ENCODE measurements at places on chromosomes 13 and 19.

GRCh38 chr19:40143612-40144011 is 47.6 kb upstream of the MAP3K10 start:
- DNase-seq: no peak

- no peak for DNase-seq
Observed at GRCh38 chr13:93794197-93794885, 567.7 kb downstream of the GPC6 start.

DNA sequence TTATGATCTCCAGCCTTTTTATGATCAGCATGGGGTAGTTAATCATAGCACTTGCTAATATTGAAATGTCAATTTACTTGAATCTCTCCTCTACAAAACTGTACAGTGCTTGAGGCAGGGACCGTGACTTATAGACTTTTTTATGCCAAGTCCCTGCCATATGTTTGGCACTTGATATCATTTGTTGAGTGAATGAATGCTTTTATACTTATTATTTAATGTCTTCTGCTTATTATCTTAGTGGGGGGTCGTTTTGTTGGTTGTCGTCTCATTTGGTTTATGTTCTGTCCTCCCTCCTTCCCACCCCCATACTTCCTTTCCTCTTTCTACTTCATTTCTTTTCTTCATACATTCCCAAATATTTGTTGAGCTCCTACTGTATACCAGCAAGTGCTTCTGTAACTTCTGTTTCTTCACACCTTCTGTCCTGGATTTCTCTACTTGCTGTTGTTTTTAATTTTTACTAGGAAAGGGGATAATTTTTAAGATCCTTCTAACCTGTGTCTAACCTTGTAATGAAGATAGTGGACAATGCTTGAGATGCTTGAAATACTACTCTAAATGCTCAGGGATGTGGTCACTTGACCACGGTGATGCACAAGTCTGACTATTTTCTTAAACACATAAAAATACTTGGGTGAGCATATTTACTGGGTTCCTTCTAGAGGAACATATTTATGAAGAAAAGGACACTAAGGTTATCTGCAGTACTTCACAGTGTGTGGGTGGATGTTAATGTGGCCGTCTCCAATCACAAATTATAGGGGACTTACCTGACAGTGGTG is 223.8 kb downstream of the TDRD3 start:
- peak; percentile 51 for DNase-seq

GRCh38 chr13:73223372-73223781 is 164.6 kb downstream of the KLF5 start:
- no peak for DNase-seq

- DNase-seq: peak; percentile 62
Observed at GRCh38 chr19:10085641-10086590, at the start of gene SHFL. TSS of gene SHFL (plus strand) at chr19:10086317. CDS start at chr19:10086428, 111 bp downstream.

- DNase-seq: no peak
Observed at GRCh38 chr13:110965038-110965754, 50.3 kb upstream of the ANKRD10 start.

DNA sequence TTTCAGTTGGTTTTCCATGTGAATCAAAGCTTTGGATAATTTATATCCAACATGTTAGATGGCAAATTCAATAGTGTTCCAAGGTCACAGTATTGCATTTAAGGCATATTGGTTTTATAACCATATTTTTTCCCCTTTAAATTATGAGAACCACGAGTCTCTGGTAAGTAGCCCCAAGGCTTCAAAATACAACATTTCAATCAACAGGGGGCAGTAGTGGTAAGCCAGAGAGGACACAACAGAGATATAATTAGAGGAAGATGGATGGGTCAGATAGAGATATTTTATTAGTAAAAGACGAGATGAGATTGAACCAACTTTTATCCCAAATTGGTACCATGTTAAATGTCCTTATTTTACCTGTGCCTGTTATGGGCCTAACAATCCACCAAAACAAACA is 53.1 kb downstream of the KL start:
- no peak for DNase-seq

- no peak for DNase-seq
Observed at GRCh38 chr19:50003810-50004419, 21.3 kb downstream of the VRK3 start.

- DNase-seq: no peak
Observed at GRCh38 chr13:48194379-48194754, 38.6 kb upstream of the ITM2B start.

DNA sequence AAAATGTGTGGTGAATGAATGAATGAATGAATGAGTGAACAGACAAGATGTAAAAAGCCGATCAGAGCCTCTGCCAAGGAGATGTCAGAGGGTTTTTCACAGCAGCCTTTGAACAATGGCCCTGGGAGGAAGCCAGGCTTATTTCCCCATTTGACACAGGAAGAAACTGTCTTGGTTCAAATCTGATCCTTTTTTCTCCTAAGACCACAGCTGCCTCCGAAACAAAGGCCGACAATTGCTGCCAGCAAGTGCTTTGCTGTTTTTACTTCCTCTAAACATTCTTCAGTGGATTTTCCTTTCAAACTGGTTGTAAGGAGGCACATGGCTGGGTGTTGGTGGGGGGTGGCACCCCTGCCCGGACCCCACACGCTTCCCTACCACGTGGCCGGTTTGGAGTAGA is 44.2 kb upstream of the HOMER3 start:
- DNase-seq: no peak

- DNase-seq: no peak
Observed at GRCh38 chr13:68030152-68030809, 800.1 kb upstream of the PCDH9 start.

DNA sequence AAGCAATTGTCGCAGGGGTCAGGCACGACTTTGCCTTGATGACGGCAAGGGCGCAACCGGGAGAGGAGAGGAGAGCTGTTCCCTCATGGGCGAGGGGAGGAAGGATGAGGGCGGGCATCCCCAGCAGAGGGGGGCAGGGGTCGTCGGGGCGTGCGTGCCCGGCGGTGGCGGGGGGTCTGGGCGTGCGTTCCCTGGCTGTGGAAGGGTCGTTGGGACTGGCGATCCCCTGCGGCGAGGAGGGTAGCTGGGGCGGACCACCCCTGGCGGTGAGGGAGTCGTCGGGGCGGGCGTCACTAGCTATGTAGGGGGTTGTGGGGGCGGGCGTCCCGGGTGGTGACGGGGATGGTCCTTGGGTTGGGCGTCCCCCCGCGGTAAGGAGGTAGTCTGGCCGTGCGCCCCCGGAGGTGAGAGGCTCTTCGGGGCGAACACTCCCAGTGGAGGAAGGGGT is 1.7 kb downstream of the COMP start:
- no peak for DNase-seq

GRCh38 chr19:17623224-17623935 is 64.8 kb downstream of the UNC13A start:
- no peak for DNase-seq

GRCh38 chr13:39688699-39689405 is 33.4 kb downstream of the COG6 start:
- DNase-seq: no peak

- DNase-seq: peak; percentile 98
Observed at GRCh38 chr19:1249298-1249989, 1.1 kb downstream of the MIDN start.

DNA sequence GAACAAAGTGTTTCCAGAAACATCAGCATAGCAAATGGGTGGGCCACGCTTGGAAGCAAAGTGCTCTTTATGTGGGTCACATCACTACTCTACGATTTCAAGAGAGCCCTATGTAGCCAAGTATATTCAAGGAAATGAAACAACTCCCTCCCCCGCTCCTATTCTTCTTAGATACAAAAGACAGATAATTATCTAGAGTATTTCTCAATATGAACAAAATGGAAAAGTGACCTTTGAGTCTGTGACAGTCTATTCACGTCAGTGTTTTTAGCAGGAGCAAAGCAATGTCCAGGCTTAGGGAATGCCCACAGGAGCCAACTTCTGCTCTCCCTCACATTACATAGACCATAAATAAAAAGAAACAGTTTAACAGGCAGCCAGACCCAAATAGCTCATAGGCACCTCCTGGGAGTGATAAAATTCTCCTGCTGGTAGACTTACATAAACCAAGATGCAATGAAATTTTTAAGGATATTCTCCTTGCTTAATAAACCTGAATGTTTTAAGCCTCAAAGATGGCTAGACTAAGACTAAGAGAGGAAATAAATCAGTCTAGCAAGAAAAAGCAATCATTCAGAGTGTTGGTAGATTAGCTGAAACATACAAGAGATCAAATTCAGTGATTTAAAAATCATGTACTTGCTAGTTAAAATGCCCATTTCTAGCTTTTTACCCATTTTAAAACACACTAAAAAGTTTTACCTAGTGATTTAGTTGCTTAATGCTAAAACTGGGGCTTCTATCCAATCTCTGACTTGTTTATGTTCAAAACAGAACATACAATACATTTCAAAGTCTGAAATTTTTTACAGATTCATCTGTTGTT is 182.8 kb downstream of the RGCC start:
- DNase-seq: peak; percentile 5

DNA sequence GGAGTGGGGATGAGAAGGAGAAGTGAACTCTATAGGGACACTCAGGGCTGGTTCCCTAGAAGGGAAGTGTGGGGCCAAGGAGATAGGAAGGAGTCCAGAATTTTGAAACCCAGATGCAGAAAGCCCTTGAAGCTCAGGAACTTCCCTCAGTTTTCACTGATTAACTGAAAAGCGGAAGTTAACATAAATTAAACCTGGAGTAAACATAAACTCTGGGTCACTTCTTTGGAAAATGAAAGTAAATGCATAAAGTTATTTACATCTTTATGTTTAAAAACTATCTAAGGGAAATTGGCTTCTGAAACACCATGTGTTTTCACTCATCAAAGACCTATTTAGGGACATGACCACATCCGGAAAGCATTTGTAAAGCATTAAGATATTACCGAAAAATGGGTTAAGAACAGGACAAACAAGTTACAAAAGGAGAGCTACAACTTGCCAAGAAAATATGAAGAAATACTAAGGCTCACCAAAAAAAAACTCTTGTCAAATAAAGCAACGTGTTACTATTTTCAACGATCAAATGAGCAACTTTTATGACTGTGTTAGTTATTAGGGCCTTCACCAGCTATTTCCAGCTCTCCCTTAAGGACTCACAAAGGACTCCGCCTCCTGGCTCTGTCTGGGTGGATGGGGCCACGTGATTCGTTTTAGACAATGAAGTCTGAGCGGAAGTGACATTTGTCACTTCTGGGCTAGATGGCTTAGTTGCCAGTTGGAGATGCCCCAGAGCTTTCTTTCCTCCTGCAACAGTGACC is 439.1 kb upstream of the ZNF507 start:
- no peak for DNase-seq

- DNase-seq: no peak
Observed at GRCh38 chr19:14033946-14034345, 2.4 kb downstream of the IL27RA start.

- no peak for DNase-seq
Observed at GRCh38 chr13:110509971-110510786, 51.3 kb downstream of the RAB20 start.

- DNase-seq: no peak
Observed at GRCh38 chr13:49053215-49053614, 77.5 kb downstream of the FNDC3A start.

- DNase-seq: no peak
Observed at GRCh38 chr19:35208121-35208520, 20.4 kb downstream of the FAM187B start.

DNA sequence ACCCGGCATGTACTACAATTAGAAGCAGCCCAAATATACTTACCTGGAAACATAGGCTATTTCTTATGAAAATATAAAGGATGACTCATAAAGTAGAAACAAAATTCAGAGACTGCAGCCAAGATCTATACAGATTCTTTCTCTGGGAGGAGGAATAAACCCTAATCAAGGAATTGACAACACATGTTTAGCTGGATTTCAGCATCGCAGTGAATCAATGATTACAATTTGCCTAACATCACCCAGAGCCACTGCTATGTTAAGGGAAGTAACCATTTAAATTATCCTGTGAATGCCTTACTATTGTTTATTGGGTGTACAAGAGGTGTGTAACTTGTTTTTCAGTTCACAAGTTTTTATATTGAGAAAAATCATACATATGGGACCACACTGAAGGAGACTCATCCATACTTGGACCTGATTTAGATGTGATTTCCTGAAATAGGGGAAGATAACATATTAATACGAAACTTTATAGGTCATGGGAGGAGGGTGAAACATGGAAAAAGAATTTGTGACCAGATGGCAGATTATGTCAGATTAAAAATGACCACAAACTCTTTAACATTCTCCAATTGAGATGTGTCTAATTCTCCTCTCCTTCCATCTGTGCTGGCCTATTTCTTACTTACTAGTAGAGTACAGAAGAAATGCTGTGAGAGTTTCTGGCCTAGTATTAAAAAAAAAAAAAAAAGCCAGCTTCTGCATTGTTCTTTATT is 1168.4 kb downstream of the SLITRK1 start:
- DNase-seq: no peak

DNA sequence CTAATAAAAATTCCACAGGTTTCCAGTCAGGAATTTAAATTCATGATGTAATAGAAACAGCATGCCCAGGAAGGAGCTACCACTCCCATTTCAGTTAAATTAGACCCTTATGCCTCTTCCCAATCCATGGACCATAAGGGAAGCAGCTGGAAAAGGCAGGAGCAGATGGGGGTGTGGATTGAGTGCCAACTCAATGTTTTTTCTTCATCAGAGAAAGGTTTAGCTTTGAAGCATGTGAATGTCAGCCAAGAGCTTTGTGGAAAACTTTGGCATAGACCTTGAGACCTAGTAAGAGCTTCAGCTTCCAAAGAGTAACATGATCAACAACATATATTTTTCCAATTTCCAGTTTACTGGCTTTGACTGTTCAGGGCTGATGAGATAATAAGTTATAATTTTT is 2139.9 kb downstream of the PCDH9 start:
- no peak for DNase-seq

DNA sequence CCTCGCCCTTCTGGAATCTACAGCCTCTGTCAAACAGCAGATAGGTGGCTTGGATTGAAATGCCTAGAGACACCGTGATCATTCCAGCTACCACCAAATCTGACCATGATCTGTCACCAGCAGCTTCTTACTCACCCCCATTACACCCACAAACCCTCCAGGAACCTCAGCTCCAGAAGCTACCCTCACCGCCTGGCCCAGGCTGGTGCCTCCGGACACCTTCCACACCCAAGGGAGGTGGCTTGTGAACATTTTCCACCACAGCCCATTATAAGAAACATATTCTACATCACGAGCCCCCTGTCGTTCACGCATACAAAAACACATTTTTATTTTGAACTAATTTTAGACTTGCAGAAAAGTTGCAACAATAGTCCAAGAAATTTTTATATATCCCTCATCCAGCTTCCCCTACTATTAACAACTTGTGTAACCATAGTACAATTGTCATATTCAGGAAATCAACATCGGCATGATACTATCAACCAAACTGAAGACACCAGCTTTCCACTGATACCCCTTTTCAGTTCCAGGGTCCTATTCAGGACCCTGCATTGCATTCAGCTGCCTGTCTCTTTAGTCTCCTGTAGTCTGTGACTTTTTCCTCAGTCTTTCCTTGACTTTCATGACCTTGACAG is 15.4 kb upstream of the UBE2L5 start:
- no peak for DNase-seq

DNA sequence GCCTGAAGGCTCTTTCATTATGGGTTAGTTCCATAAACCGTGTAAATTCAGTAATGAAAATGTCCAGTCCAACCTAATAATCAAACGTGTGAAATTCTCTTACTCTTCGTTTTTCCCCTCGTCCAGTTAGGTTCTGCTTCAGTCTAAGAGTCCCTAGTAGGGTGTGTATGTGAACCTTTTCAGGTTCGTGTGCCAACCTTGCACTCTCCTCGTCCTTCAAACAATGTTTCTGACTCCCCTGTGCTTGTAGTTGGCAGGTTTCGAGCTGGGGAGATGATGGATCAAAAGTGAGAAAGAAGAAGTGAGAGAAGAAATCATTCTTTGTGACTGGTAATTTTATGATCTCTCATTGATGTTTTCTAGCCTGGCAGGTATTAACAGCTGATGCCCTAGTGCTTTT is 366.1 kb downstream of the GPC5 start:
- DNase-seq: no peak

GRCh38 chr13:99357941-99358340 is 50.7 kb upstream of the GPR183 start:
- DNase-seq: no peak
